ENCODE measurements at places on chromosomes 7 and 10. TPM values are rescaled to one million over a fixed set of nuclear protein-coding genes. Genes with fewer than 3 reads are reported as not detected.

GRCh38 chr10:119723624-119724023 lies 2.2 kb upstream of the INPP5F start:
- DNase-seq: no peak
- no peak overlapping the region for H3K27ac ChIP-seq
- no peak overlapping the region for H3K4me3 ChIP-seq
- H3K4me1 ChIP-seq: peaks cover 20% of the 10 kb centered on the region
- no peaks in the 10 kb centered on the region for H3K27me3 ChIP-seq
- no peaks in the 10 kb centered on the region for H3K36me3 ChIP-seq

DNA sequence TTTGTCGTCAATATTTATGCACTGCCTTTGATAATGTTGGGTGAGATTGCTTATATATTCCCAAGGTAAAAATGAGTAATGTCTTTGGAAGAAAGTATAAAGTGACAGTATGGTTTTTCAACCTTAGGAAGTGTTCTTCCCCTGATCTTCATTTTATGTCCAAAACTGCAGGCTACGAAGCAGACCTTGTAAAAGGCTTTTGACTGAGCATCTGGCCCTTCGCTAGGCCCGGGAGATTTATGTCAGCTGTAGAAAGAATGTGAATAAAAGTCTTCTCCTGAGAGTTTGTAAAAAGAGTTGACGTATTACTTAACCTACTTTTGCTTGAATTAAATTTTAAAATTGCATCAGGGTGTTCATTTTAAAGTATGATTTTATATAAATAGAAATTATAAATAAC lies 116.8 kb downstream of the CPED1 start:
- H3K27ac ChIP-seq: no peak overlapping the region
- peaks cover 24% of the 10 kb centered on the region for H3K4me1 ChIP-seq
- no peaks in the 10 kb centered on the region for H3K27me3 ChIP-seq
- no peak for DNase-seq
- no peaks in the 10 kb centered on the region for H3K36me3 ChIP-seq

DNA sequence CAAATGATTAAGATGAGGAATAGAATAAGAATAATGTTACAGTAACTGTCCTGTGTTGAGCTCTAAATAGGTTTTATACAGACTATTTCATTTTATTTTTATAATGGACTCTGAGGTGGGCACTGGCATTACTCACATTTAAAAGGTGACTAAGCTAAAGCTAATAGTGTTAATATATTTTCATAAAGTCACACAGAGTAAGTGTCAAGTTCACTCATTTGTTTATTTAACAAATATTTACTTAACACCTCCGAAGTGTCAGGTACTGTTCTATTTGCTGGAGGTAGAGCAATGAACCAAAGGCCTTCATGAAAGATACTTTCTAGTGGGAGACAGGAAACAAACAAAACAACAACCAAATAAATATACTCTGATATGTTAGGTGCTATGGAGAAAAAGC lies 44.0 kb downstream of the ASB4 start:
- no peaks in the 10 kb centered on the region for H3K36me3 ChIP-seq
- H3K4me1 ChIP-seq: peaks cover 10% of the 10 kb centered on the region
- H3K27me3 ChIP-seq: no peaks in the 10 kb centered on the region
- no peak overlapping the region for H3K4me3 ChIP-seq
- DNase-seq: peak; percentile 51
- H3K27ac ChIP-seq: no peak overlapping the region

DNA sequence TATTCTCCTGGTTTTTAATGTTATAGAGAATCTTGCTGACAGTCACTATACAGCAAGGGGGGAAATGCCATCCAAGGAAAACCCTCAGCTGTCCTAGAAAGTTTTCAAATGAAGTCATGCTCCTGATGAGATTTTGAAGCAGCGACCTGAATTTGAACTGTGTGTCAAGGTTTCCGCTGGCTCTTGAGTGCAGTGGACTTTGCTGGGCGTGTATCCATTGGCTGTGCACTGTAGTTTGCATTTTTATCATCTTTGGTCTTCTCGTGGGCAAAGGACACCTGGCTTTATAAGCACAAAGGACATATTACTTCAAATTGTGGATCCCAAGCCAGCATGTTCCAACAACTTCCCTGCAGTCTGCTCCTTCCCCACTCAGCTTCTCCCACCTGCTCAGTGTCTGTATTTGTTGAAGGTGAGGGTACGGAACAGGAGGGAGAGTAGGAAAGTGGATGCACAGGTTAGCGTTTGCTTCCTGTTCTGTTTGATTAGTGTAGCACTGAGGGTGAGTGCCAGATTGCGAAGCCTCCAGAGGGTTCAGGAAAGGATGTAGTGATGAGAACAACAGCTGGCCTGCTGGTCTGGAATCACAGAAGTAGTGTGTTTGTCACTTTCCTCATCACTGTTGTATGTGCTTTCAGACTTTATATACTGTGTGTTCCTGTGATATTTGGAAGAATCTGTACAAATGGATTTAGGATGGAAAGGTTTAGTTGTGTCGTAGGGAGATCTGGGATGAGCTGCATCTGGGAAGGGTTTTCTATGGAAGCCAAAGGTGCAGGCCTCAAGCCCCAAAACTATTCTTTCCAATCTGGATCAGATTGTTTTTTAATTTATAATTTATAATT lies 204.8 kb downstream of the BMPER start:
- 0 out of 2 replicates have a peak, but pooled peaks cover 8% of the 10 kb centered on the region for H3K27me3 ChIP-seq
- DNase-seq: no peak
- no peaks in the 10 kb centered on the region for H3K36me3 ChIP-seq
- no peak overlapping the region for H3K4me3 ChIP-seq

DNA sequence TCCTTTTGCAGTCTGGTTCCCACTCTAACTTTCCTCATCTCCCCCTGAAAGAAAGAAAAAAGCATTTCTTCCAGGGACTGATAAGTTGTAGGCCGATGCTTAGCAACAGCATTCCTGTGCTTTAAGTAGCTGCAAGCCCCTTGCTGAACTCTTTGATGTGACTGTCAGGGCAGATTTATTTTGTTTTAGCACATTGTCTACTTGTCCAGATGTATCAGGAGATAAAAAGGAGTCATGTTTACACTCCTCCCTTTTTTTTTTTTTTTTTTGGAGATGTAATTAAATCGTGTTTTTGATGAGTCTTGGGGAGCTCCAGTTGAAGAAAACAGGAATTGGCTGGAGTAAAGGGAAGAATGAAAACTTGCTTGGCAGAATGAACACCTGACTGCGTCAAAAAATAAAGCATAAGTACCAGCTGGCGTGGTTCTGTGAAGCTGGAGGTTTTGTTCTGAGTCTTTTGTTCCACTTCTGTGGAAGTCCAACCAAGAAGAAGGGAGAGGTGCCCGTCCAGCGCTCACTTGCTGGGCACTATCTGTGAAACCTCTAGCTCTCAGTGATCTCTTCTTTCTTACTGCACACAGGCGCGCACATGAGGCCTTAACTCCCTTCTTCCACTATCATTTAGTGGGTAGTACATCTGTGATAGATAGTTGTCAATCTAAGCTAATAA lies 871.7 kb downstream of the LRMDA start:
- H3K27ac ChIP-seq: no peak overlapping the region
- H3K4me3 ChIP-seq: no peak overlapping the region
- H3K27me3 ChIP-seq: no peaks in the 10 kb centered on the region
- no peak for DNase-seq

- peak overlapping the region; percentile 99 for H3K4me3 ChIP-seq
- H3K4me1 ChIP-seq: peaks cover 37% of the 10 kb centered on the region
- H3K27me3 ChIP-seq: no peaks in the 10 kb centered on the region
- H3K36me3 ChIP-seq: peaks cover 23% of the 10 kb centered on the region
Measured at GRCh38 chr7:6376820-6377219, 70.9 kb downstream of the DAGLB start.

DNA sequence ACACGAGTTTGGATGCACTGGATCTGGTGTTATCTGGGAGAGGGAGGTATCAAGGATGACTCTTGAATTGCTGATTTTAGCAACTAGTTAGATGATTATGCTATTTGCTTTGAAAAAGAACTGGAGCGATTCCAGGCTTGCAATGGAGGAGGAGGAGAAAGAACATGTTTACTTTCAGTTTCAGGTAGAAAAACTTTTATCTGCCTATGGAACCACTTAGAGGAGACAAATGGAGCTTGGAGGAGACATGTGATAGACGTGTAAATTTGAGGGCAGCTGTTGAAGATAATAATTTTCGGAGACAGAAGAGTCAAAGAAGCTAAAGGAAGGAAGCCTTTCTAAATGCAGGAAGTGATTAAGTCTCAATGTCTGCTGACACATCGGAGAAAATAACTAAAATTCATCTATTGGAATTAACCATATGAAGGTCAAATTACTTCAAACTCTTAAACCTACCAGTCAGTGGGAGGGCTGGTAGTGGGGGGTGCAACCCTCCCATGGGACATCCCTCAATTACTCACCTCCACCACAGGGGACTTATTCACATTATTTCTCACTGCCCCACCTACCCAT lies 56.4 kb upstream of the GNAI1 start:
- H3K4me3 ChIP-seq: peak overlapping the region; percentile 22
- H3K4me1 ChIP-seq: 0 out of 2 replicates have a peak, but pooled peaks cover 8% of the 10 kb centered on the region

- no peaks in the 10 kb centered on the region for H3K27me3 ChIP-seq
- H3K36me3 ChIP-seq: peaks cover 54% of the 10 kb centered on the region
- H3K4me1 ChIP-seq: peaks cover 54% of the 10 kb centered on the region
- DNase-seq: no peak
- H3K4me3 ChIP-seq: 0 out of 2 replicates have a peak overlapping the region, but pooled peaks have one; percentile 16
Measured at GRCh38 chr10:75223507-75223906, 12.2 kb downstream of the COMTD1 start.

GRCh38 chr7:74379938-74380337 lies 73.8 kb upstream of the GTF2IRD1 start:
- H3K36me3 ChIP-seq: no peaks in the 10 kb centered on the region
- H3K27me3 ChIP-seq: no peaks in the 10 kb centered on the region
- peak overlapping the region; percentile 7 for H3K27ac ChIP-seq
- H3K4me1 ChIP-seq: peaks cover 9% of the 10 kb centered on the region
- H3K4me3 ChIP-seq: no peak overlapping the region

DNA sequence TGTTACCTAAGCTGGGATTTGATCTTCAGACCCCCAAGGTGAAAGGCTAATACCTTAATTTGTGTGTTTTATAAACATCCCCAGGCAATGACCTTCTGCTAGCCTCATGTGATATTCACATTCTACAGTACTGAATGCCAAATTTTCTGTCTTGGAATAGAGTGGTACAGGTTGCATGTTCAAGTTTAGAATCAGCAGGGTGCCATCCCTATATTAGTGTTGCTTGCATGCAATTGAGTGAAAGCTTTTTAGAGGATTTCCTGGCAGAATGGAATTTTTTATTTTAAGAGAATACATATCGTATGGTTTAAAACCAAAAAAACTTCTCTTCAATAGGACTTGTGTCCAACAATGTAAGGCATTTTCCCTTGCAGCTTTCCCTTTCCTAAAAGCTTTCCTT lies 107.3 kb downstream of the LRMDA start:
- H3K27me3 ChIP-seq: no peaks in the 10 kb centered on the region
- H3K36me3 ChIP-seq: no peaks in the 10 kb centered on the region
- H3K4me1 ChIP-seq: 0 out of 2 replicates have a peak, but pooled peaks cover 9% of the 10 kb centered on the region
- no peak for DNase-seq
- no peak overlapping the region for H3K27ac ChIP-seq
- H3K4me3 ChIP-seq: no peak overlapping the region

DNA sequence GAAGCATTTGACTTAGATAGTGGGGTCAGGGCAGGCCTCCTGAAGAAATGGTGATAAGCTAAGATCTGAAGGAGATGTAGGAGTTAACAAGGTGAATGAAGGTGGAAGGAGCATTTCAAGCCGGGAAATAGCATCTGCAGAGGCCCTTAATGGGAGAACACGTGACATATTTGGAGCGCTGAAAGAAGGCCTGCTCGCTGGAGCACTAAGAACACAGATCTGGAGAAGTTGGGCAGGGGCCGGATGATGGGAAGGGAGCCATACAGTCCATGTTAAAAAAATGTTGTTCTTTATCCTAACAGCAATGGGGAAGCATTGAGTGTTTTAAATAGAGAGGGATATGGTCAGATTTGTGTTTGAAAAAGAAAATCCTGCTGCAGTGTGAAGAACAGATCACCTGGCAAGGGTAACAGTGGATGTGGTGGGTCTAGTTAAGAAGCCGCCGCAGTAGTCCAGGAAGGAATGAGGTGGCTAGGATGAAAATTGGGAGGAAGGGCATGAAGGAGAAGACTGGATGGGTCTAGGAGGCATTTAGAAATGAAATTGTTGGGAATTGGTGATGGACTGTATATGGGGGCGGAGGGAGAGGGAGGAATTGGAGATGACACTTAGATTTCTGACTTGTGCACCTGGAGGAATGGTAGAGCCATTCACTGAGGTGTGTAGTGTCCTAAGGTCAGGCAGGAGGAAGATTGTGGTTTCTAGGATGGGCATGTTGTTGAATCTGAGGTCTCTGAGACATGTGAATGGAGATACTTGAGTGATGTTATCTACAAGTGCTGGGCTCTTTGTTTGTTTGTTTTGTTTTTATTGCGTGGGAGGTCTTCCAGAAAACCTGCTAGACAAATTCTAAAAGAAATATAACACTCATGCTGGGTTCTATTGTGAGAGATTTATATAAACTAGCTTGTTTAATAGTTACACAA lies 58.4 kb downstream of the MET start:
- peaks cover 4% of the 10 kb centered on the region for H3K36me3 ChIP-seq
- no peak overlapping the region for H3K4me3 ChIP-seq
- H3K27ac ChIP-seq: no peak overlapping the region
- peaks cover 31% of the 10 kb centered on the region for H3K4me1 ChIP-seq
- peak; percentile 74 for DNase-seq

DNA sequence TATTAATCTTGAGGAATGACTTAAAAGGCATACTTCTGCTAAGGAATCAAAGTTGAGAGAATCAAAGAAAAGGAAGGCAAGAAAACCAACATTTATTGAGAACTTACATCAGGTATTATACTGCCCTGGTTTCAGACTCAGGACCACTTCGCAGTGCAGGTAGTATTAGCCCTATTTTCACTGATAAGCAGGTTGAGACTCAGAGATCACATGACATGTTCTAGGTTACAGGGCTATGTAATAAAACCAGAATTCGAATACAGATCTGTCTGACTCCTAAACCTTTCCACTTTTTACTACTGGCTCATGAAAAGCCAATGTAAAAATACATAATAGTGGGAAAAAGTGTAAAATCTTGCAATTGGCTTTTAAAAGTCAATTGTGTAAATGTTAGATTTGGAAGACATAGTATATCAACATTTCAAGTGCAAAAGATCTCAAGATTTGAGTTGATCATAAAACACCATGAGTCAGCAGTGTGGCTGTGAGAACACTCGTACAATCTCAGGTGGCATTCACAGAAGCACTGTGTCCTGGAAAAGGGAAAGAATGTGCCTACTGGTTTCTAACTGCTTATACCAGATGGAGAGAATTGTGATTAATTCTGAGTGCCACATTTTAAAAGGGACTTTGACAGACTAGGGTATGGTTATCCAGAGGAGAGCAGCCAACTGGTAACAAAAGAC lies 195.8 kb upstream of the MKLN1 start:
- DNase-seq: no peak
- no peak overlapping the region for H3K27ac ChIP-seq
- H3K27me3 ChIP-seq: no peaks in the 10 kb centered on the region

- no peak overlapping the region for H3K4me3 ChIP-seq
- no peak overlapping the region for H3K27ac ChIP-seq
- no peaks in the 10 kb centered on the region for H3K36me3 ChIP-seq
- peaks cover 95% of the 10 kb centered on the region for H3K27me3 ChIP-seq
Measured at GRCh38 chr7:42093349-42093905, 143.6 kb downstream of the GLI3 start.

The METTL27 gene
- 34.7 TPM for total RNA-seq

The ZDHHC6 gene
- total RNA-seq: 24.2 TPM

The SFRP5 gene
- not detected for total RNA-seq

The ECHDC3 gene
- not detected for total RNA-seq

The OLAH gene
- total RNA-seq: not detected

All from PC-9 (cell line).